Endothelial cell (in vitro differentiated cells): ENCODE measurements at places on chromosomes 2 and 18. TPM values are rescaled to one million over a fixed set of nuclear protein-coding genes. Genes with fewer than 3 reads are reported as not detected.

IRS1 gene
- 0.72 TPM for total RNA-seq

FASTKD2 gene
- 20.1 TPM for total RNA-seq

GBX2 gene
- total RNA-seq, result 3.5 TPM

VWC2L gene
- not detected for total RNA-seq

LOXHD1 gene
- 0.23 TPM for total RNA-seq

FOXI3 gene
- total RNA-seq, result 0.69 TPM

NLRC4 gene
- total RNA-seq, result not detected

KCNF1 gene
- 8.4 TPM for total RNA-seq

EIF4E2 gene
- total RNA-seq, result 94.8 TPM

ZFP36L2 gene
- 72.1 TPM for total RNA-seq

FN1 gene
- total RNA-seq, result 1,159 TPM

TMEM198 gene
- total RNA-seq, result not detected

SIGLEC15 gene
- total RNA-seq, result 2.7 TPM

CHAC2 gene
- total RNA-seq, result 1.3 TPM

HJURP gene
- total RNA-seq, result 11.4 TPM

EPAS1 gene
- 280 TPM for total RNA-seq

ARHGAP28 gene
- total RNA-seq, result 350 TPM

ITGB6 gene
- not detected for total RNA-seq

MFF gene
- 106 TPM for total RNA-seq

SPEG gene
- total RNA-seq, result 6.1 TPM

PPP4R3B gene
- total RNA-seq, result 33.0 TPM

HOXD13 gene
- total RNA-seq, result not detected

PID1 gene
- total RNA-seq, result not detected

TMEM200C gene
- 0.85 TPM for total RNA-seq

WNT10A gene
- not detected for total RNA-seq

CHRND gene
- total RNA-seq, result not detected

ANTXR1 gene
- 7.5 TPM for total RNA-seq

DYNAP gene
- not detected for total RNA-seq

MERTK gene
- total RNA-seq, result 12.3 TPM

SULT1C4 gene
- total RNA-seq, result 22.6 TPM

ACVR1C gene
- total RNA-seq, result 0.10 TPM

GLB1L gene
- 7.3 TPM for total RNA-seq

APLF gene
- total RNA-seq, result 12.9 TPM

WNT6 gene
- not detected for total RNA-seq

GAREM1 gene
- total RNA-seq, result 1.2 TPM

ANKRD39 gene
- 14.9 TPM for total RNA-seq

TAF4B gene
- 3.3 TPM for total RNA-seq
